ENCODE measurements at places on chromosomes 1 and 21.

GRCh38 chr1:109721042-109721441 is 9.0 kb downstream of the GSTM5 start:
- DNase-seq, result no peak

DNA sequence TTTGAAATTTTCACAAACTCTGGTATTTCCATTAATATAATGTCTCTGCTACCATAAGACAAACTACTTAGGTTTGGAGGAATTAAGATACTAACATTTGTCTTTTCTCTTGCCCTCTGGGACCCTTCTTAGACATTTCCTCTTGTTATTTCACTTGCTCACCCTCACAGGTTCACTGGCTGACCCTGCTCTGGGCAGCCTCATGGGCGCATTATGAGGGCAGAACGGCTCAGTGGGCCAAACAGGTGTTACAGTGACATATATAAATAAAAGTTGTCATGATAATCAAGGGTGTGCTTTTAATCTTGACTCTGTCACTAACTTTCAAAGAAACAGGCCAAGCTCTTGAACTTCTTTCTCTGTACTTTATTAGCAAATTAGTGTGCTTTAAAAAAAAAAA is 46.5 kb downstream of the ZNHIT6 start:
- no peak for DNase-seq

DNA sequence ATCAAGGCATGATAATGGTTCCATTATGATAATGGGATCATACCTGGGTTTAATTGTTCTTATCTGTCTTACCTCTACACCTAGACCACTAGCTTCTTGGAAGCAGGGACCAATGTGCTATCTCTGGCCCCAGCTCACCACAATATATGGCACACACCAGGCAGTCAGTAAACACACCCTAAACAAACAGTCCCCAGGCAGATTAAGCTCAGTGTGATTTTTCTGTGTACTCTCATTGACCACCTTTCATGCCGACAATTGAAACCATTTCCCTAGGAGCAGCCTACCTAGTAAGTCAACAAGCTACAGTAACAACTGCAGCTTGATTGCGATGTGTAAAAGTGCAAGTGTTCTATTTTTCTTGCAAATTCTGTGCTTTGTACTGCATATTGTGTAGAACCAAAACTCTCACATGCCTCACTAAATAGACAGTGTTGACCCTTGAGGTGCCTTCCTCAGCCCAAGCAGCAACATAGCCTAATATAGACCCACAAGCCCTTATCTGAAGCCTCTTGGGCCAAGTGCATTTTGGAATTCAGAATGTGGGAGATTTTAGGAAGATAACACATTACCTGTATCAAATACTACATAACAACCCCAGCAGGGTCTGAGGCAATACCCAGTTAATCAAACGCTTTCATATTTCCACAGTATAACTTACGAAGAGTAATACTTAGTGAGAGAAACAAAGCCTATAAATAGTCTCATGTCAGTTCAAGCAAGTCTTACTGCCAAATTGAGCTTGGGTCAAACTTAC is 32.0 kb downstream of the INPP5B start:
- DNase-seq, result no peak

- DNase-seq, result no peak
These were observed 20.0 kb upstream of the TACSTD2 start for GRCh38 chr1:58597076-58597475.

DNA sequence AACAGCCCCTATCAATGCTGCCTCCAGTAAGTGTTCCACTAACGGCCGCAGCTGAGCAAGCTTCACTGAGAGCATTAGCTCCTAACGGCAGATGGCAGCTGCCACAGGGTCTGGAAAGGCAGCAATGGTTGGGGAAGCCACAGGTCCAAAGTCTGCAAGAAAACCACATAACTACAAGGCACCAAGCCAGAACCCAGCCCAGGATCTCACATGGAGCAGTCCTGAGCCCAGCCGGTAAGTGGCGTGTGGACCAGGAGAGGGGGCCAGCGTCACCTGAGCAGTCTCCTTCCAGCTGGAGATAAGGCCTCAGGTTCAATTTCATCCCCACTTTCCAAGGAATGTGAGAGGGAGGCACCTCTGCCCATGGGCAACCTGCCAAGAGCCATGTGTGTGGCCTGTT is 13.2 kb downstream of the SYT2 start:
- DNase-seq, result no peak

- no peak for DNase-seq
These were observed 21.0 kb upstream of the EPS8L3 start for GRCh38 chr1:109784551-109785252.

- DNase-seq, result no peak
These were observed 103.6 kb downstream of the SPAG17 start for GRCh38 chr1:118081387-118081786.

DNA sequence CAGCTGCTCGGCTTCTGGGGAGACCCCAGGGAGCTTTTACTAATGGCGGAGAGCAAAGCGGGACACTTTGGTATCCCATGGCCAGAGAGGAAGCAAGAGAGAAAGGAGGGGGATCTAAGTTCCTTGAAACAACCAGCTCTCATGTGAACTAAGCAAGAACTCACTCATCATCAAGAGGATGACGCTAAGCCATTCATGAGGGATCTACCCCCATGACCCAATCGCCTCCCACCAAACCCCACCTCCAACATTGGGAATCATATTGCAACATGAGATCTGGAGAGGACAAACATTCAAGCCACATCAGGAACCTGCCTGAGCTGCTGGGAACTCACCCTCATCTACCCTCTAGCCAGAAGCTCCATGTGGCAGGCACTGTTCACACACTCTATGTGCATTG is 372.1 kb upstream of the RUNX1 start:
- no peak for DNase-seq

- DNase-seq, result no peak
These were observed 9.6 kb upstream of the POU2F1 start for GRCh38 chr1:167210966-167211674.

- no peak for DNase-seq
These were observed 3.5 kb downstream of the GAS5 start for GRCh38 chr1:173864179-173864867.

GRCh38 chr1:178870944-178871343 is at the start of gene ANGPTL1:
Gene ANGPTL1, minus strand, starts transcription at chr1:178871077. Its CDS starts 5,301 bp downstream, at chr1:178865776.
- no peak for DNase-seq

DNA sequence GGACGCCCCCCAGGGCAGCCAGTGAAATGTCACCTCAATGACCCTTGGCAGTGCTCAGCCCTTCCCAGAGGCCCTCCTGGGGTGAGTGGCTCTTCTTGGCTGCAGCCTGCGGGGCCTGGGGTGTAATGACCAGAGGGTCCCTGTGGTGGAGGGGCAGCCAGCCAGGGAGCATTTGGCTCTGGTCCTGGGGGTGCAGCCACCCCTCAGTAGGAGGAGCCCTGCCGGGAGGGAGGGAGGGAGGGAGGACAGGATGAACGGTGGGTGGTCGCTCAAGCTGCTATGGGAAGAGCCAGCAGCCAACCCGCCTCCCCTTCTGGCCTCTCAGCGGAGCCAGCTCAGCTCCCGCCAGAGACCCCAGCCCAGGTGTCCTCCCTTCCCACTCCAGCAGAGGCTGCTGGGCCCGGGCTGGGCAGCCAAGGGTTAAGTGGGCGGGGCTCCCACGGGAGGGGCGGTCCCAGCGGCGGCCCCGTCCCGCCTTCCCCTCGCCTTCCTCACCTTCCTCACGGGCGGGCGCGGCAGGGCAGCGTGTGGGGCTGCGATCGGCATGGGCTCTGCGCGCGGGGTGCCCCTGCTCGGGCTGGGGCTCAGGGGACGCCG is 9.0 kb upstream of the PLCH2 start:
- no peak for DNase-seq

- DNase-seq, result no peak
These were observed 7.7 kb downstream of the KANK4 start for GRCh38 chr1:62311473-62311943.

DNA sequence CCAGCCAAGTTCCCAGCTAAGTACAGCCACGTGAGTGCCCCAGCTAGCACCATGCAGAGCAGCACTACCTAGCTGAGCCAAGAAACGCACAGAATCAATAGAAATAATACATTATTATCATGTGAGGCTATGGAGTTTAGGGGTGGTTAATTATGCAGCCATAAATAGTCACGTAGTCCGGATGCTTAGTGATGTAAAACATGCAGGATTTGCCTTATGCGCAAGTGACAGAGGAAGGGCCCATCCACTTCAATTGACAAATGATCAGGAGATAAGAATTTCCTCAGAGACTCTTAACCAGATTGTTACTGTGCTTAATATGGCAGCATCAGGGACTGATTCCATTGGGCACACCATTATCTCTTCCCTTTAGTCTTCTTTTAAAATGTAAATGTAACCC is 44.8 kb upstream of the DUSP10 start:
- DNase-seq, result no peak

- DNase-seq, result no peak
These were observed 14.8 kb upstream of the ZNF436 start for GRCh38 chr1:23384312-23385058.

GRCh38 chr1:29148656-29149491 is 25.2 kb upstream of the TMEM200B start:
- no peak for DNase-seq

GRCh38 chr1:244353551-244354091 is 98.1 kb downstream of the ADSS2 start:
- peak; percentile 79 for DNase-seq

- DNase-seq, result no peak
These were observed 15.1 kb upstream of the GOLT1A start for GRCh38 chr1:204228896-204229295.

DNA sequence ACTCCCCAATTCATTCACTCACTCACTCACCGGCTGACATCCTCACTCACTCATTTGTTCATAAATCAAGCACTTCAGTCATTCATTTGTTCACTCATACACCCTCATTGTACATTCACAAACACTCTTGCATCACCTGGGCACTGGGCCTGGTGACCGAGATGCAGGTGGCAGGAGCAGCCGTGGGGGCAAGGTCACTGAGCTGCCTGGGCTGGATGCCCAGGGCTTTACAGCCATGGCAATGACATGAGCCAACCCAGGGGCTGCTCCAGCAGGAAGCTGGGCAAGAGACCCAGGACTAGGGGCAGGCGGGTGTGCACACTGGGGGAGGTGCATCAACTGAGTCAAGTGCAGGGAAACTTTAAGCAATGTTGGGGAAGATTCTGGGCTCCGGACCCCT is 113.6 kb upstream of the IGSF21 start:
- no peak for DNase-seq

GRCh38 chr1:161019751-161020495 is 1.0 kb downstream of the F11R start:
- no peak for DNase-seq

DNA sequence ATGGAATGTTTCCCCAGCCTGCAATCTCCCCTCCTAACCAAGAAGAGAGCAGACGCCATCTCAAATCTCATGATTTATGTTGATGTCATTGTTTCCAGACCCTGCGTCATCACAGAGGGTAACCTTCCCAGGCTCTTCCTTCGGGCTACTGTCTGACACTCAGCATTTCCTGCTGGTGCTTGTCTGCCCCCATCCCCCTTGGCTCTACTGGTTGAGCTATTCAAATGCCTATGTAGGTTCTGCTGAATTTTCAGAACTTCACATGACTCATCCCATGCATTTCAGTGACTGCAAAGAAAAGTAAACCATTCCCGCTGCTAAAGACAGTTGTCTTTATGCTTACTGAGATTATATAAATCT is 24.8 kb upstream of the ITPKB start:
- DNase-seq, result peak; percentile 92

GRCh38 chr1:119968068-119968492 is 71.8 kb upstream of the ADAM30 start:
- peak; percentile 63 for DNase-seq

- no peak for DNase-seq
These were observed 2.4 kb downstream of the CD247 start for GRCh38 chr1:167515893-167516321.

GRCh38 chr1:171590022-171590421 is 32.0 kb upstream of the MYOCOS start:
- DNase-seq, result no peak

DNA sequence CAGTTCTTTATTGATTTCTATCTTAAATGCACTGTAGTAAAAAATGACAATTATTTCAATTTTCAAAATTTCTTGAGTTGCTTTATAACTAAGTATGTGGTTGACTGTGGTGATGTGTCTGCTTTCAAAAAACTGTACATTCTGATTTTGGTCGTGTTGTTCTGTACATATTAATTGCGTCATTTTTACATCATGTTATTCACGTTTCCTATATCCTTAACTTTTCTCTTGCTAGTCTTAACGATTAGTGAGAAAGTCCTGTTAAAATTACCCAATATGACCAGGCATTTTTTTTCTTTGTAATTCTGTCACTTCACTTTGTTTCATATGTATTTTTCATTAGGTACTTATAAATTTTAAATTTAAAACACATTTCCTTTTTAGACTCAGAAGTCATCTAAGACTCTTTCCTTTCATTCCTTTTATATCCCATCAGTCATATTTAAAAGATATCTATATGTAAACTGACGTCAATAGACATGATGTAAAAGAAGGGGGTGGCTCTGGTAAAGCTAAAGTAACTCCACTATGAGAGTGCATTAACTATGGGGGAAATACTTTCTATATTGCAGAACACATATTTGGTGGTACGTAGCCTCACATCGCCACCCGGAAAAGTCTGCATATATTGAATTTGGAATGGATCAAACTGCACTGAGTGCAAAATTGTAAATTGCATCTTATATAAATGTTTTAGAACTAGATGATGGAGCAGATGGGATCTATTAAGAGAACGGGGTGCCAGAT is 1.1 kb upstream of the COA6 start:
- DNase-seq, result no peak

GRCh38 chr1:204673909-204674649 is 11.5 kb downstream of the LRRN2 start:
- DNase-seq, result no peak

GRCh38 chr1:212515329-212515760 is 82.6 kb downstream of the NENF start:
- no peak for DNase-seq

DNA sequence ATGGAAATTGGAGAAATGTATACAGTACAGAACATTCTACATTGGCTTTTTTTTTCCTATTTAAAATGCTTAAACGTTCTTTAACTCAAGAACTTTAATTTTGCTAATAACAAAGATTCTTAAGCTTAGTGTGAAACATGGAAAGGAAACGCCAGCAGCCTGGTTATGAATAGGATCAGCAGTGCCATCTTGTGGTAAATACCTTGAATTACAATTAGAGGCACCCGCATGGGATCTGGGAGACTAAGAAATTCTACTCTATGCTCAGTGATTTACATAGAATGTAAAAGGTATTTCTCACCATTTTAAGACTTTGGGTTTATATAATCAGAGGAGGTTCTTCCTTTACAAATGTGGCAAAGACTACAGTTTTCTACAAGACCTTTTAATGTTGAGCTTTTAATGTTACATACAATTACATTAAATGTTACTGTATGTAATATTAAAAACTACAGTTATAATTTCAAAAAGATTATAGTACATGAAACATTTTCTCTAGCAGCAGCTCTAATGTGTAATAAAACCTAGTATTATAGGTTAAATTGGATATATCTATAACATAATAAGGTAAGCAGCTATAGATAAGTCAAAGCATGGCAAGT is 32.1 kb upstream of the APOBEC4 start:
- peak; percentile 48 for DNase-seq

DNA sequence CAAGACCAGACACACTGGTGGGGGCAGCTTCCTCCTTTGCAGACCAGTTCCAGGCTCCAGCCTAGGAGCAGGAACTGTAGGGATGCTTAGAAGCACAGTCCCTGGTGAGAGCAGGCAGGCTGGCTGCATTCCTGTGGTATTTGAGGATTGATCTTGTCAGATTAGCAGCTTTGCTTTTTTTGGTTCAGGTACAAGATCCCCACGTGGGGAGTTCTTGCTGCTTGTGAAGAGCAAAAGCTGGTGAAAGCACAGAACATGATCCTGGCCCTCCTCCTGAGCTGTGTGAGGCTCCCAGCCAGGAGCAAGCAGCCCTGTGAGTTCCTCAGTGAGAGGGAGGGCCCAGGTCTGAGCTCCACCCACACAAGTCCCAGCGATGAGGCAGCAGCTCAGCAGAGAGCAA is 75.3 kb upstream of the ARTN start:
- DNase-seq, result peak; percentile 67

All from NT2/D1 (cell line).